Peyer's patch (tissue), 4 donors: ENCODE measurements at places on chromosomes 7 and 10. TPM values are rescaled to one million over a fixed set of nuclear protein-coding genes. Genes with fewer than 3 reads are reported as not detected.
A peak's percentile ranks its signal among the peaks of the same experiment; 100 is the strongest.

GRCh38 chr10:132164761-132165278 is 21.9 kb upstream of the DPYSL4 start:
- no peak overlapping the region for H3K27ac ChIP-seq
- peaks cover 8% of the 10 kb centered on the region for H3K4me1 ChIP-seq
- no peak overlapping the region for H3K4me3 ChIP-seq
- no peaks in the 10 kb centered on the region for H3K27me3 ChIP-seq

DNA sequence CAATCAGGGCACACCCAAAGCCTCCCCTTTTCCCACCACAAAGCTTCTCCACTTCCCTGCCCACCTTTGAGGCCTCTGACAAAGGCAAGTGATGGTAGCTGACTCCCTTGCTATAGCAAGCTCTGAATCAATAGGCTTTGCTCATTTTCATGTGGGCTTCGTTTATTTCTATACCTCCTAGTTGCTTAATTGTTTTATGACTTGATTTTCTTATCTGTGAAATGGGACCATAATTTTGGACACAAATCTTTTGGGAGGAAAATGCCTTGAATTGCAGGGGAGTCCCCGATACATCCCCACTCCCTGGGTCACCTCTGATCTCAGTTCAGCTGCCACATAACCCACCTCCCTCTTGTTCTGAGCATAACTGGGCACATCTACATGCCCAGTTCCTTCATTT is 13.7 kb upstream of the DLG5 start:
- H3K4me1 ChIP-seq, result no peaks in the 10 kb centered on the region
- no peak for DNase-seq
- no peak overlapping the region for H3K4me3 ChIP-seq
- H3K27ac ChIP-seq, result peak overlapping the region; percentile 12
- no peaks in the 10 kb centered on the region for H3K27me3 ChIP-seq

DNA sequence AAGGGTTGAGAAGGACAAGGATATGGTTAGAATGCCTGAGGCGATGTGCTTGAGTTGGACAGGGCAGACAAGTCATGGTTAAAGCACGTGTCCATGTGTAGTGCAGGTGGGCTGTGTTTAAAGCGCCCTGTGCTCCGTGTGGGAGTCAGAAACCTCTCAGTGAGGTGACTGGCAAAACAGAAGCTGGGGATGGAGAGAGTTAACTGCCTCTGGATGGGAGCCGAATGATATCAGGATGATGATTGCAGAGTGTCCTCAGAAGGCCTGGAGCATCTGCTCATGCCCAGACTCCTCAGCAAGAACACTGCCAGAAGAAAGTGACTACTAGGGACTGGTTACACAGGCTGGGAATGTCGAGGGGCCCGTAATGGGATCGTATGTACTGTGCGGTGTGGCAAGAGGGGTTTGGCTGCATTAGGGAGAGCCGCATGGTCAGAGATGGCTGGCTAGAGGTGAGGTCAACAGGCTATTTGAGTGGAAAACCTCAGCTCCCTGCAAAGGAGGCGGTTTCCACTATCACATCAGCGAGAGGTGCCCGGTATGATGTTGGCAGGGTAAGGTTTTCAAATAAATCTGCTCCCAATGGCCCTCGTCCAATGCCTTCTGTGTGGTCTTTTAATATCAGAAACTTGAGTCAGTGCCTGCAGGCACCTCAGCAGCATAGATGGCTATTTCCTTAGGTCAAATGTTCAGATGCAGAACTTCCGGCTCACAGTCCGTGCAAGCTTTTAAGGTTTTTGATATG is 26.1 kb upstream of the MRC1 start:
- no peaks in the 10 kb centered on the region for H3K27me3 ChIP-seq
- DNase-seq, result no peak
- no peak overlapping the region for H3K4me3 ChIP-seq
- H3K4me1 ChIP-seq, result no peaks in the 10 kb centered on the region
- H3K27ac ChIP-seq, result no peak overlapping the region

- H3K36me3 ChIP-seq, result no peaks in the 10 kb centered on the region
- H3K27ac ChIP-seq, result no peak overlapping the region
Measured at GRCh38 chr10:13512564-13512963, 16.2 kb downstream of the BEND7 start.

GRCh38 chr10:86193841-86194240 is 172.8 kb downstream of the GRID1 start:
- no peak overlapping the region for H3K4me3 ChIP-seq
- H3K4me1 ChIP-seq, result no peaks in the 10 kb centered on the region
- H3K27me3 ChIP-seq, result no peaks in the 10 kb centered on the region
- H3K36me3 ChIP-seq, result no peaks in the 10 kb centered on the region

- H3K27me3 ChIP-seq, result peaks cover 74% of the 10 kb centered on the region
- no peaks in the 10 kb centered on the region for H3K4me1 ChIP-seq
- DNase-seq, result no peak
- H3K27ac ChIP-seq, result no peak overlapping the region
- no peaks in the 10 kb centered on the region for H3K36me3 ChIP-seq
Measured at GRCh38 chr10:117135026-117135372, 3.1 kb downstream of the VAX1 start.

GRCh38 chr10:126135941-126136595 is 239.7 kb downstream of the FANK1 start:
- no peak overlapping the region for H3K27ac ChIP-seq
- H3K36me3 ChIP-seq, result no peaks in the 10 kb centered on the region
- no peaks in the 10 kb centered on the region for H3K27me3 ChIP-seq
- H3K4me3 ChIP-seq, result no peak overlapping the region
- no peak for DNase-seq
- H3K4me1 ChIP-seq, result no peaks in the 10 kb centered on the region

GRCh38 chr10:126177417-126178030 is 210.8 kb downstream of the ADAM12 start:
- H3K27ac ChIP-seq, result no peak overlapping the region
- no peaks in the 10 kb centered on the region for H3K36me3 ChIP-seq
- H3K4me3 ChIP-seq, result no peak overlapping the region
- no peaks in the 10 kb centered on the region for H3K4me1 ChIP-seq

The TEX47 gene
- total RNA-seq, result not detected

The SH2D4B gene
- not detected for total RNA-seq

The ASZ1 gene
- not detected for total RNA-seq

The PCGF5 gene
- 45.4 TPM for total RNA-seq

The LCOR gene
- total RNA-seq, result 133 TPM
